ENCODE measurements at places on chromosomes 3 and 15.

- no peak for DNase-seq
Observed at GRCh38 chr3:72961752-72962151, 34.9 kb upstream of the PPP4R2 start.

- no peak for DNase-seq
Observed at GRCh38 chr15:76195506-76196268, 115.6 kb downstream of the ETFA start.

DNA sequence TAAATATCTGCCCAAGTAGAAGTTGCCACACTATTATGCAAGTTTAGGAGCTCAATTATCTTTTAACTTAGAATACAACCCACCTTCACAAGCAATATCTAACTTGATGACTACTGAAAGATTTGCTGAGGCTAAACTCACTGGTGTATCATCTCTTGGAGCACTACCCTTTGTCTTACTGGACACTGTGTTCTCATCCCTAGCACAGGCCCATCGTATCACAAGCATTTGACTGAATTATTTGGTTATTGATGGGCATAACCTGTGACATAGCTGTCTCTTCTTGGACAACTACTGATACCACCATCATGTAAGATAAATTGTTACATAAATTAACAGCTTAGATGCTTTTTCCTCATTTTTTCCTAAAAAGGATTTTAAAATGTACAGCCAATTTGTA lies 216.2 kb upstream of the THBS1 start:
- DNase-seq, result no peak

GRCh38 chr3:178255315-178255714 lies 280.9 kb upstream of the KCNMB2 start:
- DNase-seq, result no peak

DNA sequence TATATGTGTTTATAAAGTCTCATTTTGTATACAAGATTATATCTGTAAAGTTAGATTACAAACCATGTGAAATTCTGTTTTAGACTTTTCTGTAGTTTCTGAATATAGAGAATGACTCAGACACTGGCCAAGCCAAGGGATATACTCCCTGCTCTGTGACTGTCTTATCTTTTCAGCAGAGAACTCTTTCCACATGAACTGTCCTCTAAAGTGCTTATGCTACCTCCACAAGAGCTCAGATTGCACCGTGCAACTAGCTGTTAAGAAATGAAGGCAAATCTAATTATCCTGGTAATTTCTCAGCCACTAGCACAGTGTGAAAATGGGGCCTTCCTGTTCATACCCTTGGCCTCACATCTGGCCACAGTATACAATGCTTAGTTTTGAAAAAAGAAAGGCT lies 44.3 kb upstream of the CPNE4 start:
- no peak for DNase-seq

GRCh38 chr3:127588806-127589577 lies 1.5 kb downstream of the TPRA1 start:
- DNase-seq, result peak; percentile 57

GRCh38 chr3:128145279-128145678 lies 8.0 kb upstream of the EEFSEC start:
- no peak for DNase-seq
